ENCODE measurements at places on chromosomes 5 and 9.

- DNase-seq, result no peak
Measured at GRCh38 chr5:96350678-96351077, 82.4 kb downstream of the PCSK1 start.

GRCh38 chr9:110007477-110008270 lies 200.3 kb downstream of the C9orf152 start:
- no peak for DNase-seq

- DNase-seq, result no peak
Measured at GRCh38 chr5:164998590-164998989, 1493.2 kb downstream of the MAT2B start.

DNA sequence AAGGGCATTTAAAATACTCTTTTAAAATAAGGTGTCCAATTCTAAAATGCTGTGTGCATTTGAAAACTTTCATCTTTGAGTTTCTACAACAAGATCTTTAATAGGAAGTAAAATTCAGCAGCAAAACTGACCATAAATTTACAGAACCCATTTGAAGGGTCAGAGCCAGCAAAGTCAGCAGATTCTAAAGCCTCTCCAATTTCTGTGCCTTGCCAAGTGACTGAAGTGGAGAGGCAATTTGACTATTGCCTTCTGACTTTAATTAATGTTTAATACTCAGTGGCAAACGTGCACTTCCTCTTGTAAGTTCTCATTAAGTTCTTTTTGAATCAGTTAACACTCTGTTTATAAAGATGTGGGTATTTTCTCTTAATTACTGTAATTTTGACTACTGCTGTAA lies 155.2 kb downstream of the BAAT start:
- no peak for DNase-seq

DNA sequence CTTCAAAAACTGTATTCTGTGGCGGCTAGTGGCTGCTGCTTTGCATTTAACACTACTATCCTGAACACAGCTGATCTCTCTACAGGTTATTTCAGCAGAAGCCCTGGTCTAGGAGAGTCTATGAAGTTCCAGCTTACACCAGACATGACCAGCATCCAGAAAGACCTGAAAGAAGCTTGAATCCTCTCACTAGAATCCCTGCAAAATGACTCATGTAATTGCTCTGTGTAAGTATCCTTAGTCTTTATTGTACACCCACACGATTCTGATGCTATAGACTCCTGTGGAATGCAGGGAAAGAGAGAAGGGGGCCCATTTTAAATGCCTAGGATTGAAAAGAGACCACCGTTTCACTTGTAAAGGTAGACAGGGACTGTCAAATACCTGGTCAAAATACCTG lies 859 bp upstream of the GRIA1 start:
- DNase-seq, result no peak

DNA sequence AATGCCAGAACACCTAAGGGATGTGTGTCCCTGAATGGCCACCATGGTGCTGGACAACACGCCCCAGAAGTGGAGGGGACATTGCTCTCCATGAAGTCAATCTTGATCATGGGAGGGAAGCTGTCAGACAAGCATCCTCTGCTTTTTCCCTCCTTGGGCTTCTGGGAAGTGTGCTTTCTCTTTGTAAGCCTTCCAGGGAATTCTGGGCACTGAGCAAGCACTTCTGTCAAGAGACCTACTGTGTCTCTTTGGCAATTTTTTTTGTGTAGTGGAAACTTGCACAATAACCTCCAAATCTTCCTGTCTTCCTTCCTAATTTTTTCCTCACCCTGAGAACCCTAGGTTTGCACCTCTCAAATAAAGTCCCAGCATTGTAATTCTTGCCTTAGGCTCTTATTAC lies 132.0 kb downstream of the SEC61B start:
- DNase-seq, result no peak

GRCh38 chr5:87120518-87121303 lies 147.0 kb upstream of the RASA1 start:
- DNase-seq, result no peak

GRCh38 chr5:23457780-23458179 lies 49.6 kb upstream of the PRDM9 start:
- no peak for DNase-seq

DNA sequence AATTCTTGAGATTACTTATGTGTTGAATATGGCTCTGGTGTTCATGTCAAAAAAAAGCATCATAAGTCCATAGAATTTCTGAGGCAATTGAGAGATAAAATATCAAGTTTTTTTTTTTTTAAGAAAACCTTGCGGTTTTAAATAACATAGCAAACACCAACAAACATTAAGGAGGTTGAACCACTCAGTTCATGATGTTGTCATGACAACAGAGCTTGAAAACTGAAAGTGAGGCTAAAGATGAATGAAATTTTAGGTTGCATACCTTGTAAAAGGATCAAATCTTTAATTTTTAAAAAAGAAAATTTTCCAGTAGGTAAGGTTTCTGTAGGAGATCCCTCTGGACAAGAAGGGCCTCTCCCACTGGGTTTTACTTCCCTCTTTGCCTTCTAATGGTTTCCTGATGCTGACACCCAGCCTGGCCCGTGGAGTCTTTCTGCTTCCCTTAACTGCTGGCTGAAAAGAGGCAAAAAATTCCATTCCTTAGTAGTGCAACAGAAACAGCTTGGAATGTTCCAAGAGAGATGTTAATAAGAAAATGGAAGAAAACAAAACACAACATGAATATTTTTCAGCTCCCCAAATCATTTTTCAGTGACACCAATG lies 60.0 kb upstream of the FER start:
- DNase-seq, result no peak

- DNase-seq, result no peak
Measured at GRCh38 chr5:142821733-142822487, 51.7 kb downstream of the ARHGAP26 start.

DNA sequence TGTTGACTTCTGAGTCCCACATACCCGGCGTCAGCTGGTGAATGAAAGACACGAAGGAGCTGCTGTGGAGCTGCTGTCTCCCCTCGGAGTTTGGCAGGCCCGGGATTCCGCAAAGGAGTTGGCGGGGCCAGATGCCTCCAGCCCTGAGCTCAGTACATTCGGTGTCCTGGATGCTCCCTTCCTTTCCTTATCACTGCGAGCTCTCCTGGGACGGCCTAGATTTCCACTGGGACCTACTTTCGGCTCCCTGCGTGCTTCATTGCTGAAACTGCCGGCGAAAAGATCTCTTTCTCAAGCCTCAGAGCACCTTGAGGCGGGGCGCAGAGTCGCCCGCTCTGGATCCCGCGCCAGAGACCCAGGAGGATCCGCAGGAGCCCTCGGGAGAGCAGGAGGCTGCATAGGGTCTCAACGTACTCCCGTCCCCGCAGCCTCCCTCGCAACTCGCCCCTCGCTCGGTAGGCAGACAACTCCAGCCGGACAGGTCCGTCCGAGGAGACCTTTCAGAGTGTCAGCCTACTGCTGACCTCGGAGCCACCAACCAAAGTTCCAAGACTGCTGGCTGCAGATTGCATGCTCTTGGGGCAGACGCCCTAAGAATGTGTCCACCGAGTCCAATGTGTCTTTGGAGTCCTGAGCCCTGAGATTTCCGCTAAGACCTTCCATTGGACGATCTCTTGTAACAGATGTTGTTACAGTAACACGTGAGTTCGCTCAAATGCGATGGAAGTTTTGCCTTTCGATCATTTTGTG lies 6.1 kb downstream of the ANXA2R start:
- no peak for DNase-seq

DNA sequence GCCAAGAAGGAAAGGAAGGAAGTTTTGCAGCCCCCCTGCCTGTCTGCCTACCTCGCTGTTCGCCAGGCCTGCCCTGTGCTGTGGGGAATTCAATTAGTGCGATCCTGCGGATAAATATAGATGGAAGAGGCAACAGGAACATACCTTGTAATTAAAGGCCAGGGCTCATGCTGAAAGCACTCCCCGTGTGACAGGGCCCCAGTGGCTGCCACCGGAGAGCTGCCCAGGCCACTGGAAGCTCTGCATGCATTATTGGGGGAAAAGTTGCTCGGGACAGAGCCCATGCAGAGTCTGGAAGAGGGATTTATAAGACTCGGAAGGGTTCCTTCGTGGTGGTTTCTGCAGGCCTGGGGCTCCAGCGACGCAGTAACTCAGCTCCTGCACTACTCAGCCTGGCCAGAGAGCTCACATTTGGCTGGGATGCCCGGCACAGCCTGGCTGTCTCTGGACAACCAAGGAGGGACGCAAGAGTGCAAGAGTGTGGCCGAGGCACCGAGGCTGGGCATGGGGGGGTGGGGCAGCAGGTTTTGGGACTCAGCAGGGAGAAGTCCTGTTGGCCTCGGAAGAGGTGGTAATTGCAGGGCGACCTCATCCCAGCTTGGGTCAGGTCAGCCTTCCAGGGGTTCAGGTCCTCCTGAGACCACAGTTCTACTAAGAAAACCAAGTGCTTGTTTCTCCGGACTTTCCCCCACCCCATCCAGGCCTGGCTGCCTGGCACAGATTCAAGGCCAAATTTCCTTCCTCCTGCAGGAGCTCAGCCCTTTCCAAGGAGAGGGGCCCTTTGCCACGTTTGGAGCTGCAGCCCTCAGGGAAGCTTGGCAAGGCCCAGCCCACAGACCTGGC lies 68.1 kb upstream of the GGTA1 start:
- DNase-seq, result no peak

GRCh38 chr5:856531-857425 lies 6.0 kb upstream of the ZDHHC11 start:
- DNase-seq, result no peak

GRCh38 chr5:95827892-95828246 lies 5.3 kb upstream of the GLRX start:
- DNase-seq, result no peak

DNA sequence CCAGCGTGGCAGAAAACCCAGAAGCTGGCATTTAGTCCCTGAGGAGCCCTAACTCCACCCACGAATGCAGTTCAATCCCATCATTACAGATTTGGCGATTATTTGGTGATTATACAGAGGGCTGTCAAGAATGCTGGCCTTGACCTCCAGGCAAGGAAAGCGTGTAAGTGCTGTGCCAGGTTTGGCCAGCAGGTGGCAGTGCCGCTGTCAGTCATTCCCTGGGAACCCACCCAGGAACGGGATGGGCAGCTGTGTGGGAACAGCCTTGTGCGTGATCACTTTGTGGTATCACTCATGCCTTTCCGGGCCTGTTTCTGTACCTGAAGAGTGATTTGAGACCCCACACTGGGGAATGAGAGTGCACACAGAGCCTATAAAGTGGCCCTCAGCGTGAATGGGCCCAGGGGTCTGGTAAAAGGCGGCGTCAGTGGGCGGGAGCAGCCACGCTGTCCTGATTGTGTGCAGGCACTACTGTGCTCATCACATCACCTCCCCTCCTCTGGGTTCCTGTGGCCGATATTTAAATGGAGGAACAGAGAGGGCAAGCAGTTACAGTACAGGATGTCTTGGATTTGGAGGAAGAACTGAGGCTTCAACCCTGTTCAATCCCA lies 215.6 kb downstream of the ROR2 start:
- peak; percentile 20 for DNase-seq

DNA sequence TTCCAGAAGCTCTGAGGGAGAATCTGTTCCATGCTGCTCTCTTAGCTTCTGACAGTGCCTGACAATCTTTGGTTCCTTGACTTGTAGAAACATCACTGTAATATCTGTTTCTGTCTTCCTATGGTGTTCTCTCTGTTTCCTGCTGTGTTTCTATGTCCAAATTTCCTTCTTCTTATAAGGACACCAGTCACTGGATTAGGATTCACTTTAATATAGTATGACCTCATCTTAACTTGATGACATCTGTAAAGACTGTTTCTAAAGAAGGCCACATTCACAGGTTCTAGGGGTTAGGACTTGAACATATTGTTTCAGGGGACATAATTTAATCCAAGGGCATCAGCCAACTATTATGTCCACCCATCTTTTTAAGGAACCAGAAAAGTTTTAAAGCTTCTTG lies 265.6 kb downstream of the ZSWIM6 start:
- no peak for DNase-seq

DNA sequence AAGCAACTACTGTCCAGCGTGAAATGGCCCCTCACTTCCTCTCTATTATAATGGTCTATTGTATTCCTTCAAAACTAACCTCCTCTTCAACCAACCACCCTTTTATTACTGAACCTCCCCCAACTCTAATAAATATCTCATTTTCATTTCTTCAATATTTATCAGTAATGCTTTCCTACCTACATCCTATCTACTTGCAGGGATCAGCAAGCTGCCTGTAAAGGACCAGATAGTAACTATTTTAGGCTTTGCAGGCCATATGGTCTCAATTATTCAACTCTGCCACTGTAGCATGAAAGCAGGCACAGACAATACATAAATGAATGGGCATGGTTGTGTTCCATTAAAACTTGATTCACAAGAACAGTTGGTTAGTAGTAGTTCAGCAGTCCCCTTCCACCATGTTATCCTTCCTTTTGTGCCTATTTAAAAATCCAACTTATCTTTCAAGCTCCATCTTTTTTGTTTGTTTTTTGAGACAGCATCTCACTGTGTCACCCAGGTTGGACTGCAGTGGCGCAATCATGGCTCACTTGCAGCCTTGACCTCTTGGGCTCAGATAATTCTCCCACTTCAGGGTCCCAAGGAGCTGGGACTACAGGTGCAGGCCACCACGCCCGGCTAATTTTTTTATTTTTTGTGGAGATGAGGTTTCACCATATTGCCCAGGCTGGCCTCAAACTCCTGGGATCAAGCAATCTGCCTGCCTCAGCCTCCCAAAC lies 45.8 kb downstream of the PCDHGC5 start:
- no peak for DNase-seq

DNA sequence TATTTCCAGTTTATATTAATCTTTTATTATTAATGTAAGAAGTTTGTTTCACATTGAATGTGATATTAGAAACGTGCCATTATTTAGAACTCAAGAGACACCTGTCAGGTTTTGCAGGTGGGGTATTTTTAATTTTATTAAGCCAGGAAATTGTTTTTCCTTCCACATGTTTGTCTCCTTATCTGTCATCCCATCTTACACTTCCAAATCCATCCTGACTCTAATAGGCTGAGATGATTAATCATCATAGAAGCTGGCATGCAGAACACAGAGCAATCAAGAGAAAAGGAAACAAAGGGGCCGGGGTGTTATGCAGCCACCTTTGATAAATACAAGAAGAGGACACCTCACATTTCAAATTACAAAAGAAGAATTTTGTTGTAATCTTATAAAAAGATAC lies 506.5 kb downstream of the ISL1 start:
- DNase-seq, result no peak

GRCh38 chr5:108016101-108016500 lies 345.4 kb upstream of the EFNA5 start:
- no peak for DNase-seq

GRCh38 chr9:120454467-120454866 lies 125.5 kb downstream of the CDK5RAP2 start:
- DNase-seq, result no peak

GRCh38 chr5:9139344-9139743 lies 406.5 kb downstream of the SEMA5A start:
- no peak for DNase-seq

DNA sequence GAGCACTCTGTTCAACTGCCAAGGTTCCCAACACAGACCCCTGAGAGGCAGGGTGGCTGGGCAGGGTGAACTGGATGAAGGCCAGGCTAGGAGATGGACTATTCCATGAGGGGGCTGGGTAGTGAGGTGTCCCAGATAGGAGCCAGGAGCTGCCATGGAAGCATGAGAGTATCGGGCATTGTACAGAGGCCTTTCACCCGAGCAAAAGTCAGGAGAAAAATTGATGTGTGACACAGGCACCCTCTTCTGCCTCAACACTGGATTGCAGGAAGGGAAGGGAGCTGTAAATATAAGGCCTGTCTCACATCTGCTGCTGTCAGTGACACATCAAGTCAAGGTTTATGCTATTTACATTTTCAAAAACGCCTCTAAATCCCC lies 74.6 kb downstream of the UBAP1 start:
- DNase-seq, result no peak
